Activated CD4-positive, alpha-beta T cell treated with anti-CD3 and anti-CD28 coated beads for 4 hours (primary cell): ENCODE measurements at places on chromosomes 5 and 9.

GRCh38 chr5:128535251-128535650 lies 2.8 kb downstream of the FBN2 start:
- DNase-seq: no peak

DNA sequence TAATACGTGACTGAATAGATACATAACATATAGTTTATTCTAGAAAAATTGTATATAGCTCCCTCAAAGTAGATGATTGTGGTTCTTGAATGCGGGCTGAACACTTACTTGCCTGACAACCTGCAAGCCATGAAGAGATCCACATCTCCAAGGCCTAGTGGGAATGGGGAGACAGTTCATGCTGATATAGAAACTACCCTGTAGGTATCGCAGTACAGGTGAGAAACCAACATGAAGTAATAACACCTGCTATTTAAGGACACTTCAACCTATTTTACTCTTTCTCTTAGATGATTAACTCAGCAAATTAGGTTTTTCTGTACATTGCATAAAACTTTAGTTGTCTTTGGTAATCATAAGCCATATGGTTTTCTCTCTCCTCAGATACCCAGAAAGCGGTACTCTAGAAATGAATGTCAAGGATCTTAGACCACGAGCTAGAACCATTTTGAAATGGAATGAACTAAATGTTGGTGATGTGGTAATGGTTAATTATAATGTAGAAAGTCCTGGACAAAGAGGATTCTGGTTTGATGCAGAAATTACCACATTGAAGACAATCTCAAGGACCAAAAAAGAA lies 47.3 kb downstream of the UHRF2 start:
- no peak for DNase-seq

- no peak for DNase-seq
Observed at GRCh38 chr5:93461756-93462155, 119.3 kb downstream of the NR2F1-AS1 start.

DNA sequence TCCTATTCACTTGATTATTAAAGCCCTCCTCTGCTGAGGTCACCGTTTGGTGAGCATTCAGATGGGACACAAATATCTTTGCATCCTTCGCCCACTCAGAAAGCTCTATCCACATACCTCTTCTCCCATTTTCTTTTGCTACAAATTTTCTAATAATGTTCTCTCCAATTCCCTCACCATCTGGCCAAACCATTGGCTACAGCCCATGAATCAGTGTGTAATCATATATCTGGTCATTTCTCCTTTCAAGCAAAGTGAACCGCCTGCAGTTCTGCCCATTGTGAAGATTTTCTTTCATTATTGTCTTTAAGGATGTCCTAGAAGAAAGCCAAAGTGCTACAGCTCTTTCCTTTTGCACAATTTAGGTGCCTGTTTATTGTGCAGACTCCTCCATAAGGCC lies 54.2 kb upstream of the DAPK1 start:
- DNase-seq: no peak

GRCh38 chr9:93127395-93127911 lies 6.6 kb downstream of the NINJ1 start:
- no peak for DNase-seq

GRCh38 chr9:122360891-122361290 lies 9.9 kb upstream of the PTGS1 start:
- no peak for DNase-seq

- DNase-seq: no peak
Observed at GRCh38 chr5:96316487-96316886, 116.6 kb downstream of the PCSK1 start.

- DNase-seq: peak; percentile 14
Observed at GRCh38 chr5:54610197-54610944, 92.8 kb downstream of the SNX18 start.

- DNase-seq: no peak
Observed at GRCh38 chr9:116694785-116695291, 7.7 kb downstream of the TRIM32 start.

GRCh38 chr5:122937914-122938313 lies 92.5 kb downstream of the SNX24 start:
- no peak for DNase-seq

- no peak for DNase-seq
Observed at GRCh38 chr9:5264219-5264595, 33.0 kb downstream of the INSL4 start.

DNA sequence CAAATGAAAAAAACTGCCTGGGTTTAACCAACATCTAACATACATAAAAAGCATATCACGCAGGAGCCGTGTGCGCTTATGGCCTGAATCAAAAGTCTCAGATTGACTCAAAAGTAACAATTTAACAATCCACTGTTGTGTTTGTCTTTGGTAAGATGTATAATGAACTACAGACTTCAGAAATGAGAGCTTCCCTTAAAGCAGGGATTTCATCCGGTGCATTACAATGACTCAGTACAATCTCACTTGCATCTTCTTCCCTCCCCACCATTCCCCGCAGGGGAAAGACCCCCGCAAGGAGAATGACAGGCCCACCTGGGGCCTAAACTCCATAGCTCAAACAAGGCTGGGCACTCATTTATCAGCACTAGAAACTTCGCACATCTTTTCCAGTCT lies 1.4 kb downstream of the ZFR start:
- DNase-seq: no peak

DNA sequence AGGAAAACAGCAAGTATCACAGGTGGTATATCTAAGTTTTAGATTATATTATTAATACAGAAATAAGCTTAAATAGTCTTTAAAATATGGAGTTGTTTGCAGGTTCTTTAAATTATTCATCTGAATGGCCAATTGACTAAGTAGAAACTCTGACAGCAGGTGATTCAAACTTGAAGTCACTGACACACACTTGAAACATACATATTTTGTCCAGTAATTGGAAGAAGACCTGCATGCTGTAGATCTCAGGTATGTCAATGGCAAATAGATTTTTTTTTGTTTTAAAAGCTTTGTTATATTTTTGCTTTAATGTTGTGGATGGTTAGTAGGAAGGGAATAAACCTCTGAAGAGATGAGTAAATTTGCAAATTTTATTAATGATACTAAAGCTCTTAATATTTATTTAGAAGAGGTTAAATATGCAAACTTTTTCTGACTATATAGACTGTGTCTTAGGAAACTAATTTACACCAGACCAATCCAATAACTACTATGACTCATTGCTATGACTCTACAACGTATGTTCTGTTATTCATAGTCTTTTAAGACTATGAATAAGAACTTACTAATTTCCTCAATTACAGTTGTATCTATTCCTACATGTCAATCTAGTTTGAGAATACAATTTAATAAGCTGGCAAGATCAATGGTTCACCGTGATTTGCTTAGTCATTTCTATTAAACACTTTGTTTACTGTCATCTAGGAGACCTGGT lies 53.9 kb upstream of the RORB start:
- no peak for DNase-seq

DNA sequence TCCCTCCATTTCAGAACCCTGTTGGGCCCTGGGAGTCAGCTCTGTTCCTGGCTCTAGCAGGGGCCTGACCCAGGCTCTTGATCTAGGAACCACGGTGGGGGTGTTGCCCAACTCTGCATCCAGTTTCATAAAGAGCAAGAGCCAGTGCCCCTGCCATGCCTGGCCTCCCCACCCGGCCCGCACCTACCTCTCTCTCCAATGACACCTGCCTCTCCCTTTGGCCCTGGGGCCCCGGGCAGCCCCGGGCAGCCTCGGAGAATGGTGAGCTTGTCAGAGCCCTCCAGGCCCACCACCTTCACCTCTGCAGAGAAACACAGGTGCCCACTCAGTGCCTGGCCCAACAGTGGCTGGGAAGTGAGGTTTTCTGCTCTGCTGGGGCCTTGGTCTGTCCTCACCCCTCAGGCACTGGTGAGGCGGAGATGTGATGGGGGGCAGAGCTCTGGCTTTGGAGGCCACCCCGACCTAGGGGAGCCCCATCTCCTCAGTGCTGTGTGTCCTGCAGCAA lies 1.5 kb downstream of the FCN1 start:
- no peak for DNase-seq

GRCh38 chr9:5851445-5851844 lies 18.5 kb upstream of the ERMP1 start:
- DNase-seq: peak; percentile 31

DNA sequence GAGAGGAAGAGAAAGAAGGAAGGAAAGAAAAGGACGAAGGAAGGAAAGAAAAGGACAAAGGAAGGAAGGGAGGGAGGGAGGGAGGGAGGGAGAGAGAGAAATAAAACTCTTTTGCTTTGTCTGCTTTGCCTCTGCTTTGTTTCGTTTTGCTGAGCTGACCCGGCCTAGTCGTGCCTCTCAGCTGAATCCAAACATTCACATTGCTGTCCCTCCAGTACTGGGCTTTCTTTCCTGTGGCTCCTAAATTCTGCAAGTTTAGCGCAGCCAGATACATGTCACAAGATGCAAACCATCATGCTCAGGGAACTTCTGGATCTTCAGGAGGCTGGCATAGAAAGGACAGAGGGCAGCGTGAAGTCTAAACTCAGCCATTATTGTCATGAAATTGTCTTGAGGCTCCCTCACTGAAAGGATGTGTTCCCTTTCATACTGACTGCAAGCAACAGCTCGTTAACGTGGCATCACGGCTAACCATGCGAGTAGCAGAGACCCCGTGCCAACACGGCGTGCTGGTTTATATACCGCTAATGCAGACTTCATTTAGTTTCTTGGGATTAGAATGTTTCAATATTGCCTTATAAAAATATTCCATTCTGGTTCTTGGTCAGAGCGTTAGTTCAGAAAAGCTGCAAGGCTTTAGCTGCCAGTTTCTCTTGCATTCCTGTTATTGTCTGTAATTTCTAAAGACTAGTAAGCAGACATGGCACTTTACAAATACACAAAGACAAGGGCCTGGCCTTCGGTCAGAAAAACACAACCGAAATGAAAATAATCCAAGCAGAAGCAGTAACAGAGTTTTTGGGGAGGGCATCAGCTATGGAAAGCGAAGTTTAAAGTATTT lies 94.2 kb downstream of the TMEM174 start:
- DNase-seq: no peak

- DNase-seq: no peak
Observed at GRCh38 chr9:136334541-136334940, 7.2 kb downstream of the GPSM1 start.

DNA sequence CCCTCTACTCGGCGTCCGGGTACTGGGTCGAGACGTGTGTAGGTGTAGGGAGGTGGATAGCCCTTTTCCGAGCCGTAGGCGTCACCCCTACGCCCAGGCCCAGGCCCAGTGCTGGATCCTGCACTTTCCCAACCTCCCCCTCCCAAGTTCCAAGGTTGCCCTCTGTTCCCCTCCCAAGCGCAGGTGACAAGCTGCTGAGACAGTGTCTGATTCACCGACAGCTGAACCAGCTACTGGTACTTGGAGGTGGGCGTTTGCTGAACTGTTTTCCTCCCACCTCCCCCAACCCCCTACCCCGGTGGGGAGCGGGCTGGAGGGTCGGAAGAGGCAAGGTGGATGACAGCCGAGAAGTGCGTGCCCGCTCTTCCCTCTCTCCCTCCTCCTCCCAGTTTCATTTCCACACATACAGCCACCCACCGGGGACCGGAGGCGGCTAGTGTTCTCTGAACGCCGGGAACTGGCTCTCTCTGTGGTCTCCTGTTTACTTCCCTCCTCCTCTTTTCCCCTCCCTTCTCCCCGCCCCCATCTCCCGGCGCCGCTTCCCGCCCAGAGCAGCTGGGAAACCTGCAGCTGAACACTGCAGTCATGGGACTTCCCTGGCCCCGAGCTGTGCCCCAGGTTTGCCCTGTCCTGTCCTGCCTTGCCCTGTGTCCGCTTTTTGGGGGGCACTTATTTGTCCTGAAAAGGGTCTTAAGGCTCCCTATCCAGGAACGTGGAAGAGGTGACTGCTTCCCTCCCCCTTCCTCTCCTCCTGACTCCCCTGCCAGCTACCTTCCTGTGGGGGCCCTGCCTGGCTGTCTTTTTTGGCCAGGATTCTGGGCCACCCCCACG lies 6.2 kb upstream of the KLF9 start:
- peak; percentile 71 for DNase-seq

- DNase-seq: no peak
Observed at GRCh38 chr9:91166796-91167366, 194.8 kb downstream of the AUH start.

DNA sequence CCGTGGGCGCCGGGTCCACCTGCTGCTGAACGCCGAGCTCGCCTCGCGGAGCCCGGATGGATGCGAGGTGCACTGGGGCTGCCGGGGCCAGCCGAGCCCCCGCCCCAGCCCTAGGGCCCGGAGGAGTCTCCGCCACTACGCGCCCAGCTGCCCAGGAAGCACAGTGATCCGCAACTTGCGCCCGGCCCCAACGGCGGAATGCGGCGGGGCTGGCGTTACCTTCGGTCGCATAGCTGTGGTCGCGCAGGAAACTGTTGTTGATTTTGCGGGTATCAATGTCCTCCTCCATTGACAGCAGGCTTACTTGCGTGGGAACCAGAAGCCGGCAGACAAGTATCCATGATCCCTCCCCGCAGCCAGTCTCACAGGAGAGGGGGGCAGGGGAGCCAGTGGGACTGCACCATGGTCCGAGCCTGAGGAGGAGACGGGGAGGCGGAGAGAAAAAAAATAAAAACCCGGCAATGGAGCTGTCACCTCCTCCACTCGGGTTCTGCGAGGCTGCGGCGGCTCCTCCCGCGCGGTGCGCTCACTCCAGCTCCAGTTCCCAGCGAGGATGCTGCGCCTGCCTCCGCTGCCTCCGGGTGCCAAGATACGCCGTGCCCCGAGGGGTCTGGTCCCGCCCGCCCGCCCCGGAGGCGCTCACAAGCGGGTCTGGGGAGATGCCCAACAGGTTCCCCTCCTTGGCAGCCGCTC lies 628 bp downstream of the PPP2R2B start:
- peak; percentile 4 for DNase-seq

DNA sequence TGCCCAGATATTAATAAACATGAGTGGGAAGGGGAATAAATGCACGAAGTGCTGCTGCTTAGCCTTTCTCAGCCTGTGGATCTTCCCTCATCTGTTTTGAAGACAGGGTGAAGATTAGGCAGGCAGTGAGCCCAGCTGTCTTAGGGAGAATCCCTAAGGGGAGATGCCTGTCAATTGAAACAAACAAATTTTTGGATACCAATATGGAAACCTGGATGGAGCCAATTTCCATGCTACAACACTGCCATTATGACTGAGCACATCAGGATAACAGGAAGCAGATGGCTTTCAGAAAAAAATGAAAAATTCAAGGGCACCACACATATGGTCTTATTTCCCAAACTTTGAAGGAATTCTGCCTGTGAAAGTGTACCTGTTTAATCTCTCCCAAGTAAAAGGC lies 80.3 kb downstream of the HMHB1 start:
- no peak for DNase-seq

- no peak for DNase-seq
Observed at GRCh38 chr9:106866243-106866642, 3.3 kb downstream of the ZNF462 start.

- DNase-seq: peak; percentile 68
Observed at GRCh38 chr5:100900142-100900795, 2.8 kb downstream of the ST8SIA4 start.

DNA sequence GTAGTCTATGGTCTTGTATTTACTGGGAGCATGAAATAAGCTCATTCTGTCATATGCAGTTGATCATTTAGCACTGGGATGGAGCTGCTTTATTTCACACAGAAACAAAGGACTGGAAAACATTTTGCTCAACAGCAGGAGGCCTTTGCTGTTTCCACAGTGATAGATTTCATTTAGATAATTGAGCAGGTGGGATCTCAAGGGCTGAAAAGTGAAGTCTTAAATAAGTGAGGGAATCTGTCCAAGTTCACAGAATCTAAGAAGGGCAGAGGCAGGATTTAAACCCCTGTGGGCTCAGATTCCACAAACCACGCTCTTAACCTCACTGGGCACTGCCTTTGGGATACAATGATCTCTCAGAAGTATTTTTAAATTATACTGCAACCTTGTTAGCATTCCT lies 47.8 kb downstream of the PRLR start:
- DNase-seq: no peak
